HEK293T (cell line): ENCODE measurements at places on chromosomes 7 and 10.
A peak's percentile ranks its signal among the peaks of the same experiment; 100 is the strongest.

GRCh38 chr7:1697499-1698125 lies 27.5 kb downstream of the ELFN1 start:
- DNase-seq, result no peak

GRCh38 chr10:52258799-52259425 lies 55.2 kb upstream of the DKK1 start:
- DNase-seq, result no peak

- DNase-seq, result no peak
These were observed 24.2 kb downstream of the PIP4K2A start for GRCh38 chr10:22690158-22690557.

GRCh38 chr7:76294344-76295024 lies 8.0 kb upstream of the HSPB1 start:
- no peak for DNase-seq

GRCh38 chr7:20306180-20306946 lies 24.3 kb upstream of the ITGB8 start:
- no peak for DNase-seq

DNA sequence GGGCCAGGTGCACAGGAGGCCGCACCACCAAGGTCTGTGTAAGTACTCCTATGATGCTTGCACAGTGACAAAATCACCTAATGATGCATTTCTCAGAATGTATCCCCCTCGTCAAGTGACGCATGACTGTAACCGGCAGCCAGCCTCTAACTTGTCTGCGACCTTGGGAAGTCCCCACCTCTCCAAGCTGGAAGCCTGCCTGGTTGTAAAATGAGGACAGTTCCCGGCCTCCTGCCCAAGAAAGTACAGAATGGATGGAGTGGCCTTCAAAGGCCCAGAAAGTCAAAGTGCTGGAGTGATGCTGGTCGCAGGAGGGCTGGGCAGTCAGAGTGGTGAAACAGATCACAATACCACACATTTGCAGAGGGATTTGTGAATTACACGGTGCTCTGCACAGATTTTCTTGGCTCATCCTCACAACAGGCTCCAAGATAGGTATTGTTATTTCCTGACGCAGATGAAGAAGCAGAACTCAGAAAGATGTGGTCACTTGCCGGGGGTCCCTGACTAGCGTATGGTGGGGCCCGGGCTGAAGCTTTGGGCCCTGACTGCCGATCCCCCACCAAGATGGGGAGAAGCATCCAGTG lies 22.8 kb downstream of the SPOCK2 start:
- no peak for DNase-seq

DNA sequence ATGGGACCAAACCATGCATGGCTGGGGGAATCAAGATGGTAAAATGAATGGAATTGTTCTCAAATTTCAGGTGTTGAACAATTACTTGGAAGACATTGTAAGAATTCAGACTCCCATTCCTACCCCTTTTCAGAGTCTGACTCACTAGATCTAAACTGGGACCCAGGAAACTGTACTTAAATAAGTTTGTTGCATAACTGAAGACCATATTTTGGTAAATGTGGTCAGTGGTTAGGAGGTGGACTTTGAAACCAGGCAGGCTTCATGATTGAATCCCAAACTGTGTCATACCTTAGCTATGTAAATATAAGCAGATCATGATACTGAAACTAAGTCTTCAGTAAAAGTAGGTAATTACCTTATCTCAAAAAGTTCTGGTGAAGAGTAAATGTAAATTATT lies 41.7 kb downstream of the ZWINT start:
- no peak for DNase-seq

DNA sequence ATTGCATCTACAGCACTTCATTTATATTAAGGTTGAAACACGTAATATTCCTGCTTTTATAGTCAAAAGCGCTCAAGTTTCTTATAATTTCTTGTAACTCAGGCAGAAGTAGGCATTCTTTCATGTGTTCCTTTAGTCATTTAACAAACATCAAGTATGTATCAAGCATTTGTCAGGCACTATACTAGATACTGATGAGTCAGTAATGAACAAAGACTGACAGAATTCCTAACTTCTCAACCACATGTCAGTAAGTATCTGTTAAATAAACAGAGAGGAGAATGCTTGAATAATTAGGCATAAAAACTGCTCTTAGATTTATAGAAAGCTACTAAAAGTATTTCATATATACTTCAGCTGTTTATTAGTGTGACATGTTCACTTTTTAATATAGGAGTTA lies 9.9 kb downstream of the CRPPA start:
- DNase-seq, result no peak

- peak; percentile 22 for DNase-seq
These were observed 90.2 kb downstream of the IPMK start for GRCh38 chr10:58177362-58177947.

GRCh38 chr7:117006907-117007684 lies 53.8 kb downstream of the ST7 start:
- DNase-seq, result no peak
